ENCODE measurements at places on chromosomes 4 and X.

- DNase-seq, result no peak
These were observed 37.7 kb downstream of the ETDC start for GRCh38 chrX:135346975-135347374.

GRCh38 chrX:155005190-155005589 lies 17.3 kb downstream of the F8 start:
- DNase-seq, result no peak

DNA sequence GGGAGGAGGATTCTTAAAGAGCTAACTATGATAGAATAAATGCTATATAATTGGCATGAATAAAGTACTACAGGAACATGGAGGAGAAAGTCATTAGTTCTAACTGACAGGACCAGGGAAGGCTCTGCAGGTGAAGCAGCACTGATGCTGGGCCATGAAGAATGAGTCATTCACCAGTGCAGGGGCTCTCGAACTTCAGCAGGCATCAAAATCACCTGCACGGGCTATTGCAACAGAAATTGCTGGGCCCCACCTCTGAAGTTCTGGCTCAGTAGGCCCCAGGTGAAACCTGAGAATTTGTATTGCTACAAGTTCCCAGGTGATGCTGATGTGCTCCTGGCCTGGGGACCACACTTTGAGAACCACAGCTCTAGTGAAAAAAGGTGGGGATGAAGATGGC lies 33.7 kb downstream of the TMEM150C start:
- DNase-seq, result no peak

DNA sequence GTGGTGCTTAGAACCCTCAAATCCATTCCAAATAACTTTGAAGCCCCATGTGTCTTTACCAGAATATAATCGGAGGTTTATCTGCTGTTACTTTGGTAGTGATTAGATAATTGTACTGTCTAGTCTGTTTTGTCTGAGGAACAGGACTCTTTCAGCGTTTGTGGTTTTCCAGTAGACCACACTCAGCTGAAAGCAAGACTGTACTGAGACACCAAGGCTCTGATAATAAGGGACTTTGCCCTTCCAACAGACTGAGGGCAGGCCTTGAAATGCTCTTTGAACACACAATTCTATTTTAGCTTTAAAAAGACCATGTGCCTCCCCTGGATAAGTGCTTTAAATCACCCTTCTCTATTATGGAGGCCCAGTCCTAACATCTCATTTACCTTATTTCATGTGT lies 76.1 kb downstream of the KLHL8 start:
- DNase-seq, result no peak

DNA sequence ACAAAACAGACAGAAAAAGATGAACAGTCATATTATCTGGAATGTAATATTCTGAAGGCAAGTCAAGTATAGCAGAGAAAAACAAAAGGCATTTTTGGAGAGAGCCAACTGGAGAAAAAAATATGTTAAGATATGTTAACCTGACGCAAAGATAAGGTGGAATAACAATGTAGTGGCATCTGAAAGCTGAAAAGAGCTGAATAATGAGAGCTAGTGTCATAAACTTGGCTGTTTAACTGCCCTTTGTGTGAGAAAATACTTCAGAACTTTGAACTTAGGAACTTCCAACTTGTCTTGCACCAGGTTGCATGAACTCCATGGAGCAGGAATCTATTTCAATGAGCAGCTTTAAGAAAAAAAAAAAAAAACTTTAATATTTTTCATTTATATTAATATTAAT lies 32.9 kb downstream of the RAB33A start:
- no peak for DNase-seq

All from activated CD4-positive, alpha-beta T cell treated with anti-CD3 and anti-CD28 coated beads for 1 hour (primary cell).